ENCODE measurements at places on chromosomes 13 and 19.
A peak's percentile ranks its signal among the peaks of the same experiment; 100 is the strongest.

DNA sequence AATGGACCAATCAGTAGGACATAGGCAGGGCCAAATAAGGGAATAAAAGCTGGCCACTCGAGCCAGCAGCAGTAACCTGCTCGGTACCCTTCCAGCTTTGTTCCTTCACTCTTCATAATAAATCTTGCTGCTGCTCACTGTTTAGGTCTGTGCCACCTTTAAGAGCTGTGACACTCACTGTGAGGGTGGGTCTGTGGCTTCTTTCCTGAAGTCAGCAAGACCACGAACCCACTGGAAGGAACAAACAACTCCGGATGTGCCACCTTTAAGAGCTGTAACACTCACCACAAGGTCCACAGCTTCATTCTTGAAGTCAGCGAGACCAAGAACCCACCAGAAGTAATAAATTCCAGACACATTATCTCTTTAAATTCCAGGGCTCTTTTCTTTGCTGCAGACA, 1922.3 kb upstream of the PCDH20 start:
- DNase-seq = no peak

DNA sequence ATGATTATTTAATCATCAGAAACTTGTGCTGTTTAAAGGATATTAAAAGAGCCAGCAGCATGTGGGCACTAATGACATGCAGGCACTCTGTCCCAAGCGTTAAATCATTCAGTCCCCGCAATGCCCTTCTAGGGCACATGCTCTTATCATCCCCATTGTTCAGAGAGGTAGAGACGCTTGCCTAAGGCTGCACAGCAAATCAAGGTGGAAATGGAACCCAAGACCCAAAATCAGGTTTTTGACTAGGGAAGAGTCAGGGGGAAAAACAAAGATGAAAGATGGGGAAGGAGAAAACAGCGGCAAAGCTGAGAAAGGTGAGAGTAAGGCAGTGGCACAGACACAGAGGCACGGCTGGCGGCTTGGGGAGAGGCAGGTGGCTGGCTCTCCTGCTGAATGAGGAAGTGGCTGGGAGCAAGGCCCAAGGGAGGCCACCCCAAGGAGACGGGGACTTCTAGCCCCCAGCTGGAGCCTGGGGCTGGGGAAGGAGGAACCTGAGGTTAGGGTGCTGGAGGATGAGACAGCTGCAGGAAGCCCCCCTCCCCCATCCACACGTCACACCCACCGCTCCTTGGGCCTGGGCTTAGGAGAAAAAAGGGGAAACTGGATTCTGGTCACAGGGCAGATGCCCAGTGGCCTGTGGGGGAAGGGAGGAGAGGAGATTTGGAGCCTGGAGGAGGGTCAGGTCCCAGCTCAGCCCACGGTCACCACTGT, 1.0 kb upstream of the TYROBP start:
- peak; percentile 99 for DNase-seq

DNA sequence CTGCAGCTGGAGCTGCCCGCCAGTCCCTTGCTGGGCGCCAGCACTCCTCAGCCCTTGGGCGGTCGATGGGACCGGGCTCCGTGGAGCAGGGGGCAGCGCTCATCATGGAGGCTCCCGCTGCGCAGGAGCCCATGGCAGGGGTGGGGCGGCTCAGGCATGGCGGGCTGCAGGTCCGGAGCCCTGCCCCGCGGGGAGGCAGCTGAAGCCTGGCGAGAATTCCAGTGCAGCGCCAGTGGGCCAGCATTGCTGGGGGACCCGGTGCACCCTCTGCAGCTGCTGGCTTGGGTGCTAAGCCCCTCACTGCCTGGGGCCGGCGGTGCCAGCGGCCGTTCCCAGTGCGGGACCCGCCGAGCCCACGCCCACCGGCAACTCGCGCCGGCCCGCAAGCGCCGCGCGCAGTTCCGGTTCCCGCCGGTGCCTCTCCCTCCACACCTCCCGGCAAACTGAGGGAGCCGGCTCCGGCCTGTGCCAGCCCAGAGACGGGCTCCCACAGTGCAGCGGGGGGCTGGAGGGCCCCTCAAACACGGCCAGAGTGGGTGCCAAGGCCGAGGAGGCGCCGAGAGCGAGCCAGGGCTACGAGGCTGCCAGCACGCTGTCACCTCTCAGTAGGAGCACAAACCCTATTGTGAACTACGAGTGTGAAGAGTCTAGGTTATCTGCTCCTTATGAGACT, 687.1 kb downstream of the PCDH17 start:
- DNase-seq = no peak

DNA sequence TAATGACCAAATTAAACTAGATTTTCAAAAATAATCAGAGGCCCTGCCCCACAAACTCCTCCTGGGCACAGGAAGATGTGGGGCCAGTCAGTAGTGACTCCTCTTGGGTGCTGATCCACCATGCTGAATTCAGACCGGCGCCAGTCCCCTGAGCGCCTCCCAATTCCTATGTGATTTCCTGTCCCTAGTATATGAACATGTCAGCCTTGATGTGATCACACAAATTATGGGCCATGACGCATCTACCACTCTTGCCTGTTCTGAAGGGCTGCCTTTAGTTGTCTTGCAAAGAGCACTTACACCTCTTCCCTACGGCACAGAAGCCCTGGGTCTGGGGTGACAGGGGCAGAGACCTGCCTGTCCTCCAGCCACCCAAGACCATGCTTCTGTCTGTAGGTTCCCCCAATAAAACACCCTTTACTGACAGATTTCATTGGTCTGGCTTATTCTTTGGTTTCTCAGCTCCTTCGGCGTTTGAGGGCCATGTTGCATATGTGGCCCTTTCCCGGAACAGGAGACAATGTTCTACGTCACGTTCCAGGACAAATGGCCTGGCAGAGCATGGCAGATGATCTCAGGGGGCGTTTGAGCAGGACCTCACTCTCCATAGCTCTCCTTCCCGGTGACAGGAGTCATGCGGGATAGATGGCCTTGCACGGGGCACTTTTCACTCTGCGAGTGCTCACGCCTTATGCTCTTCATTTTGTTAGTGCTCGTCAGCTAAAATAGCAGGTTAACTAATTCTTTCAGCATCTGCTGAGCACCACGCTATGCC, 5.6 kb upstream of the ATP11A start:
- DNase-seq = no peak

- DNase-seq = no peak
Observed at GRCh38 chr13:90564096-90564495, 783.4 kb upstream of the MIR17HG start.

GRCh38 chr13:24161980-24162525, 1.5 kb downstream of the SPATA13 start:
- DNase-seq = no peak

DNA sequence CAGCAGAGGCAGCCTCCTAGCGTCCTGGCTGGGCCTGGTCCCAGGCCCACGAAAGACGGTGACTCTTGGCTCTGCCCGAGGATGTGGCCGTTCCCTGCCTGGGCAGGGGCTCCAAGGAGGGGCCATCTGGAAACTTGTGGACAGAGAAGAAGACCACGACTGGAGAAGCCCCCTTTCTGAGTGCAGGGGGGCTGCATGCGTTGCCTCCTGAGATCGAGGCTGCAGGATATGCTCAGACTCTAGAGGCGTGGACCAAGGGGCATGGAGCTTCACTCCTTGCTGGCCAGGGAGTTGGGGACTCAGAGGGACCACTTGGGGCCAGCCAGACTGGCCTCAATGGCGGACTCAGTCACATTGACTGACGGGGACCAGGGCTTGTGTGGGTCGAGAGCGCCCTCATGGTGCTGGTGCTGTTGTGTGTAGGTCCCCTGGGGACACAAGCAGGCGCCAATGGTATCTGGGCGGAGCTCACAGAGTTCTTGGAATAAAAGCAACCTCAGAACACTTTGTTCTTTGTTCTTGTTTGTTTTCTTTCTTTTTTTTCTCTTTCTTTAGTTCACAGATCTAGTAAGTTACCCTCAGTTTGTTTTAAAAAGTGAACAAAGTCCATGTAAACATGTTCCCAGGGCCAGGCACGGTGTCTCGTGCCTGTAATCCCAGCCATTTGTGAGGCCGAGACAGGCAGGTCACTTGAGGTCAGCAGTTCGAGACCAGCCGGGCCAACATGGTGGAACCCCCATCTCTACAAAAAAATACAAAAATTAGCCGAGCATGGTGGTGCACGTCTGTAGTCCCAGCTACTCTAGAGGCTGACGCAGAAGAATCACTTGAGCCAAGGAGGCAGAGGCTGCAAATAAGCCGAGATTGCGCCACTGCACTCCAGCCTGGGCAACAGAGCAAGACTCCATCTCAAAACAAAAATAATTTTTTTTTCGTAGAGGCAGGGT, 10.2 kb downstream of the ANGPTL4 start:
- no peak for DNase-seq

DNA sequence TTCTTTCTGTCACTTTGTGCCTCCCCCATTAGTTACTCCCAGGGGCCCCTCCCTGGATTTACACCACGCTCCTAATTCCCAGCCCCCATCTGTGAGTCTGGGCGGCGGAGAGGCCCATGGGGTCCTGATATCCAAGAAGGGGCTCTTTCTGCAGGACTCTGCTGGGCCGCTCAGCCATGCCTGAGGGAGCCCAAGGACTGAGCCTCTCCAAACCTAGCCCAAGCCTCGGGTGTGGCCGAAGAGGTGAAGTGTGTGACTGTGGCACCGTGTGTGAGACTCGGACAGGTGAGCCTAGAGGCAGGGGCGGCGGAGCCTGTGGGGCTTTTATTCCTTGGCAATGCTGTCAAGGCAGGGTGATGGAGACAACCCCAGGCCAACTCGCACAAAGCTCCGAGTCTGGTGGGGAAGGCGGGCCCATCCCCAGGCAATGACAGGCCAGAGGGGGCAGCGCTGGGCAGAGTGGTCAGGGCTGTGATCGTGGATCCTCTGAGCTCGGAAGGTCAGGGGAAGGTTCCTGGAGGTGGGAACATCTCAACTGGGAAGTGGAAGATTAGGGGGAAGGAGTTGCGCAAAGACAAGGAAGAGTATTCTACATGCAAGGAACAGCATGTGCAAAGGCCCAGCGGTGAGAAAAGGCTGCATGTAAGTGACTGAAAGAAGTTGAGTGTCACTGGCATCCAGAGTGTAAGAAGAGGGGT, 1.6 kb downstream of the PLEKHG2 start:
- no peak for DNase-seq
